ENCODE measurements at places on chromosomes 3 and 15.

DNA sequence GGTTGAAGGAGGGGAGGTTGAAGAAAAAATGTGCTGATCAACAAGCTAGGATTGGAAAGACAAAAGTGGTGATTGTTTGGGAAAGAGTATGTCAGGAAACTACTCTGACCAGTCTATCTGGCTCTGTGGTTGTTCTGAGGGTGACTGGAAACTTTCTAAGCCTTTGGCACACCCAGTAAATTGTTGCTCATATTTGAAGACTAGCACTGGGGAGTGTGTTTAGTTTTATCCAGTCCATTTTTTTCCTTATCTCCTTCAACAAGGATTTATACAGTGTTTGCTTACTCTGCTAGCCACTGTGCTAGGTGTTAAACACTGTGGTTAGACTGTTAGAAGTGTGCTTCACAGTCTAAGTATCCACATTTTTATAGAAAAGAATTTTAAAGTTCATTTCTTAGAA lies 28.8 kb downstream of the PPM1L start:
- DNase-seq: no peak

- DNase-seq: no peak
These were observed 642.3 kb upstream of the ADAMTS9 start for GRCh38 chr3:65330072-65330471.

- DNase-seq: no peak
These were observed 411.1 kb downstream of the SOX2 start for GRCh38 chr3:182122779-182123178.

DNA sequence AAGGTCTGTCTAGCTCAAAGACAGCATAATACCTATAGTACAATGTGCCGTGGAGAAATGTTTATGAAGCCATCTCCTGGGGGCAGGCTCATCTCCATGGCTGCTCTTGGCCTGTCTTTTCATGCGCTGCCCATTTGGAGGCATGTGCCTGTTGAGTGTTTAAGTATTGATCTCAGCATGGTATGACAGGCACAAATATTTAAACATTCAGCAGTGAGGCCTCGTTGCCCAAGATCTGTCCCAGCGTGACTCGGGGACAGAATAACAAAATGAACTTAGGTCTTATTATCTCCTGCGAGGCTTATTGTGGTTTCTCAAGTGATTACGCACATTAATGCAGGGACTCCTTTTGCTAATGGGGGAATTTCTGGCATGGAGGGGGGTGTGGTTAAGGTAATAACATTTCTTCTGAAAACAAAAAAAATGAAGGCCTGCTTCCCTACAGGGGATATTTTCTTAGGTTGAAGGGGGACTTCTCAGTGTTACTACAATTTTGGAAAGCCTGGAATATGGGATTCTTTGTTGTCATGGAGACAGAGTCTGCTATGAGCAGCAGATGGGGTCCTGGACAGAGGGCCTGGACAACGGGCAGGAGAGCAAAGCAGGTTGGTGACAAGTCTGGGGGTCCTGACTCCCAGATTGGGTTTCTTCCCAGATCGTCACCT lies 4.4 kb upstream of the SLC6A1 start:
- DNase-seq: no peak

DNA sequence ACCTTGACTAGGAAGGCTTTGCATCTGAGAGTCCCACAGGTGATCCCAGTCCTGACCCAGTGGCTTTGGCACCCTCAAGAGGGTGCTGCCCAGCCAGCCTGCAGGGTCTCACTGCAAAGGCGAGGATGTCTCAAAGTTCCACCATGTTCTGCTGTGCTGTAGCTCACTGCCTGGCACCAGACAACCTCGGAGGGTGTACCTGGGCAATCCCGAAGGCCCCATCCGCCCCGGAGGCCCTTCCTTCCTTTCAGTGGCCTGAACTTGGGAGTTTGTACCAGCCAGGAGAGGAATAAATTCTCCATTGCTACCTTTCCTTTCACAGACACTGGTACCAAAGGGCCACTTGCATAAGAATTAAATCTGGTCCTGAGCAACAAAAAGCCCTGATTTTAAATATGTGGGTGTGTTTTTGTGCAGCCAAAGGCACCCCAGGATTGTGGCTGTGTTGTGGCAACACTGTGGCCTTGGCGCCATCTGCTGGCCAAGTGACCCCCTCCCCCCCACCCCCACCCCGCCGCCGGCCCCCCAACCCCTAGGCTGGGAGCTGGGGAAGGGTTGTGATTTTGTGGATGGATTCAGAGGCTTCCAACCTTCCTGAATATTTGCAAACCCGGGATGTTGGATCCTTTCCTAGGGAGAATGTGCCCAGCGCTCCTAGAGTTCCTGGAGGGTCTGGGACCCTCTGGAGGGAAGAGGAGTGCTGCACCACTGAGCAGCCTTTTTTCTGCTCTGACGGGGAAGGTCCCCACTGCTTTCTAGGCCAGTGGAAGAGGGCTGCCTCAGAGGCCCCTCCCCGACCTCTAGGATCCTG lies 9.7 kb upstream of the PTPN23 start:
- peak; percentile 16 for DNase-seq

GRCh38 chr3:128297401-128298138 lies 144.3 kb downstream of the EEFSEC start:
- DNase-seq: no peak

DNA sequence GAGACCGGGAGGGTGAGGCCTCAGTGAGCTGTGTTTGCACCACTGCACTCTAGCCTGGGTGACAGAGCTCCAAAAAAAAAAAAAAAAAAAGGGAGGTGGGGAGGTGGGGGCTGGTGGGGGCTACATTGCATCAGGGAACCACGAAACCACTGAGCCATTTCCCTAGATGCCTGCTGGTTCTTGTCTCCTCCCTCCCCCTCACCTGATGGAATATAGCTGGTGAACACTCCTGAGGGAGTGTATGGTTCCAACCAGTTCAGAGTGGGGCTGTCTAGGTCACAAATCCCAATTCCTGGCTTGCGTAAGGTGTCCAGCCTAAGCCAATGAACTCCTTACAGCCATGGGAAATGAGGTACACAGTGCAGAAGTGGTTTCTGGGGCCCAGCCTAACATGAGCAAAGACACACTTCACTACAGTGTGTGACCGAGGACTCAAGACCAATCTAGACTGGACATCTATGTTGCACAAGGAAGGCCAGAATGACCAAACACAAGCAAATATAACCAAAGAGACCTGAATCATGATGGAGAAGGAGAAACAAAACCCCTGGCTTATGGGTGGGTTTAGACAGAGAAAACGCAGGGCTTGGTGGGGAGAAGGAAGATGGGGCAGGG lies 39.1 kb upstream of the OSBPL11 start:
- no peak for DNase-seq

DNA sequence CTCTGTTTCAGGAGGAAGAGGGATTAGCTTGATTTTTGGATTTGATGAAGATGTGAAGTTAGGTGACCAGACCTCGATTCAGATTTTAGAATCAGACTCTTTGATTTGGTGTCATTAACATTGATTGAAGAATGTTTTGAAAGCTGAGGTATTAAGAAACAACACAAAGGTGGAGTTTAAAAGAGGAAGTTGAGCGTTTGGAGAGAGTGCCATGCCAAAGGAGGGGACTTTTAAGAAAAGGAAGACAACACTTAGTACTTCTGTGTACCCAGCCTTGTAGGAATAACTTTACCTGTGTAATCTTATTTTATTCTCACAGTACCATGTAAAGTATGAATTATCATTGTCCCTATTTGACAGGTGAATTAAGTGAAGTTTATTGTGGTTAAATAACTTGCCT lies 34.4 kb downstream of the PPARG start:
- no peak for DNase-seq

DNA sequence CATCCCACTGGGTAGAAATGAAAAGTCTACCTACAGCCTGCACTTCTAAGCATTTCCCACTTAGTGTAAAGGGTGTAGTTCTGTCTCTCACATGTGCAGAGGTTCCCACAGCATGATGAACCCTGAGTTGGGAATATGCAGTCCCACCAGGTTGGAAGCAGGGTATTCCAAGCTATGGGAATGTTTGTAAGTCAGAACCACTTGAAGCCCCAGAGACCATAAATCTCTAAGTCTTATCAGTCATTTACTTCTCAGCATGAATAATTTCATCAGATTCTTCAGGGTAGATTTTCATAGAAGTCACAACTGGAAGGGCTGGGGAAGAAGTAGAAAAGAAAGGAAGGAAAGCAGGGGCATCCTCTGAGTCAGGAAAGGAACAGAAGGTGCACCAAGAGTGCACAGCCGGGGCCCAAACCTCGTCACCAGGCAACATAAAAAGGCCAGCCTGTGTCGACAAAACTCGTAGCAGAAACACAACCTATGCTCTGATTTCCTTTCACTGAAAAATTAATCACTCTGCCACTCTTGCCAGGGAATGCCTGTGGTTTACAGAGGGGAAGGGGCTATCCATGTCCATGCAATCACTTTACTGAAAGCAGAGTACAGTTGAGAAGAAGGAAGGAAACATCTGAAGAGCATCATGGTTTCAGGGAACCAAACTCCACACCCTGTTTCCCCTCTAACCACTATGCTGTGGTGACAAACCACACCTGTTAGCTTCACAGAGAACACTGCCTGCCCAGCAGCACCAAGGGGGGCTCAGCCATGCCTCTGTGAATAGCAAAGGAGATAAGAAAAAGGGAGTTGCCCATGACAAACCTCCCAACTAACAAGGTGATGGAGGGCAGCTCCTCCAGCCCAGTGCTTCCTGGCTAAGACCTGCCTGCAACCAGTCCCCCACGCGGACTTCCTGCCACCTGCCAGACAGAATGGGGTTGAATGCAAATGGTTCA lies 40.5 kb downstream of the SH3BP5 start:
- peak; percentile 50 for DNase-seq

DNA sequence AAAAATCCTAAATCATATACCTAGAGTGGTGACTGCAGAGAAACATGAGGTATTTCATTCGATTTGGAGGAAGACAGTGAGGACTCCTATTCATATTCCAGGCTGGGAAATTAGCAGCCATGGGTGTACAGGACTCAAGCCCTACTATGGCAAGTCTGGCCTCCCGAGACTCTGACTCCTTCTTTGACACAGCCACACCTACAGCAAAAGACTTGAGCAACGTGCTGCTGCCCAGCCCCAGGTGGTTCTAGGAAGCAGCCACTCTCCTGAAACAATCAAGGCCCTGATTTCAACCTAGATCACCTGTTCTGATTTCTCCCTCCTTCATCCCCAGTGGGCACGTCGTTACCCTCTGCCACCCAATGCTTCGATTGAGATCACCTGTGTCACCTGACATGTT lies 84.0 kb upstream of the ATP11B start:
- no peak for DNase-seq

DNA sequence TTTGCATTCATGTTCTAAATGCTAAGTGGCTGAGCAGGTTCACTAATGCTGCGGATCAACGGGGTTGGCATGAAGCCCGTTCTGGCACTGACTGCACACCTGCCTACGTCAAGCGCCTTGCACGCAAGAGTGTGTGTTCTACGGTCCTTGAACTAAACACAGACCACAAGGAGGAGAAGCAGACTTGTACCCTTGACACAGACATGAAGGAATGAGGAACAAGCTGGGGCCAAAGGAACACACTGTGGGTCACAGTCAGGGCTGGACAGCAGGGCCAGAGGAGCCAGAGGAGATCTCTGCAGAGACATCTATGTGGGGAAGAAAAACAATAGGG lies 48.0 kb upstream of the LDHAL6B start:
- DNase-seq: no peak

GRCh38 chr3:176526225-176526624 lies 671.1 kb downstream of the TBL1XR1 start:
- DNase-seq: no peak

- no peak for DNase-seq
These were observed 15.8 kb upstream of the RFTN1 start for GRCh38 chr3:16529264-16529663.

- DNase-seq: no peak
These were observed 16.7 kb downstream of the TPRG1 start for GRCh38 chr3:189188466-189188865.

- DNase-seq: no peak
These were observed 9.5 kb downstream of the TTBK2 start for GRCh38 chr15:42911058-42911592.

DNA sequence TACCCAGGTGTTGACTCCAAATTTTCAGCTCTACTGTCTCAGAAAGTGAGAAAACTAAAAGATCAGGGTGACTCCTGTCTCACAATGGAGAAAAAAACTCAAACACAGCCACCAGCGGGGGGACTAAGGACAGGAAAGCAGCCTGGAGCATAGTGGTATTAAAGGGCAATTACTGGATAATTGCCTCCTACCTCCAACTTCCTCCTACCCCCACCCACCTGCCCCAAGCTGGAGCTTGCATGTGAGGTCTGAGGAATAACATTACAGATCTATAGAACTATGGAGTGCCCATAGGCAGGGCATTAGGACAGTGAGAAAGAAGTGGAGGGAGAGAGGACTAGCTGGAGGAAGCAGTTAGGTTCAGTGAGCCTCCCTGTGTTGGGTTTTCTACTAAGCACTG lies 2.7 kb upstream of the PCCB start:
- no peak for DNase-seq

DNA sequence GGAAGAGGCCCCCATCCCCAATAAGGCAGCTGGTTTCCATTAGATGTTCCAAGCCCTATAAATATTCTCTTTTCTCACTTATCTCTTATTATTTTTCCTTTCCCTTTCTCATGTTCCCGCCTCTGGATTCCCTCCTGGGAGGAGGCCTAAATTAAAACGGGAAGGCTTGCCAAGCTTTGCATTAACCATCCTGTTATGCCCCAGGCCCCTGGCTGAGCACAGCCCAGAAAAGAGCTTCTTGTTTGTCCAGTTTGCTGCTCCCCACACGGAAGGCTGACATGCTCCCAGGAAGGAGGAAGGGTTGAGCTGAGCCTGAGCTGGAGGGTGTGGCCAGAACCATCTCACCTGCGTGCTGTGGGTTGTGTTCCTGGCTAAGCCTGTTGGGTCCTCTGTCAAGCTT lies 63.1 kb upstream of the BOC start:
- DNase-seq: no peak
